EL (cell line): ENCODE measurements at places on chromosomes 3 and 15.

DNA sequence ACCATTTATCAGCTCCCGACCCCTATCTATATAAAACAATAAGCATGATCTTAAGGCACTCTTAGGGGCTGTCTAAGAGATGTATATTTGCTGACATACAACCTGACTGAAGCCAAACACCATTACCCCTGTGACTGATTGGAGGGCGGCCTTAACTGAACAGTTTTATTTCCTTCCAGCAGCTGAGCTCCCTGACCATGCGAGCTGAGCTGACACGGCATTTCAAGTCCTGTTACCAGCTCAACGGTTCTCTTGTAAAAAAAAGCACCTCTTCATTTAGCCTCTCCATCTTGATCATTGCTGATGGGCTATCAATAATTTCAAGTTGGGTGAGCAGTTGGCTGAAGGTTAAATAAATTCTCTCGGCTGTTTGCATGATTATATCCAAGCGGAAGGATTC lies 33.4 kb upstream of the BNIP2 start:
- DNase-seq: no peak

- no peak for DNase-seq
Measured at GRCh38 chr15:73712107-73712506, 27.9 kb downstream of the CD276 start.

DNA sequence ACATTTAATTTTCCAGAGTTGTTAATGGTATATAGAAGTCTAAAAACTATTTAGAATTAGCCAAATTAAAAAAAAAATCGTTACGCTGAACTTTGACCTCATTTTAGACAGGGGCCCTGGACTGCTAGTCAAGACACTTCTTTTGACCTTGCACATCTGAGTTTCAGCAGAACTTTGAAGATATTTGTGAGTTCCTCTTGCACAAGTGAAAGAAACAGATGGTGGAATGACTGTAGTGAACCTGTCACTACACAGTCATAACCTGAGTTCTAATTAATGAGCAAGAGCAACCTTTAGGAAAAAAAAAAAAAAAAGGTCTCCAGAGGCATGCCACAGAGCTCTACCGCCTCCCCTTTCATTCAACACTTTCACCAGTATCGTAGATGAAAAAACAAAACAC lies 5.3 kb downstream of the MYO5C start:
- no peak for DNase-seq

GRCh38 chr3:45872569-45872968 lies 13.8 kb upstream of the CCR9 start:
- no peak for DNase-seq

DNA sequence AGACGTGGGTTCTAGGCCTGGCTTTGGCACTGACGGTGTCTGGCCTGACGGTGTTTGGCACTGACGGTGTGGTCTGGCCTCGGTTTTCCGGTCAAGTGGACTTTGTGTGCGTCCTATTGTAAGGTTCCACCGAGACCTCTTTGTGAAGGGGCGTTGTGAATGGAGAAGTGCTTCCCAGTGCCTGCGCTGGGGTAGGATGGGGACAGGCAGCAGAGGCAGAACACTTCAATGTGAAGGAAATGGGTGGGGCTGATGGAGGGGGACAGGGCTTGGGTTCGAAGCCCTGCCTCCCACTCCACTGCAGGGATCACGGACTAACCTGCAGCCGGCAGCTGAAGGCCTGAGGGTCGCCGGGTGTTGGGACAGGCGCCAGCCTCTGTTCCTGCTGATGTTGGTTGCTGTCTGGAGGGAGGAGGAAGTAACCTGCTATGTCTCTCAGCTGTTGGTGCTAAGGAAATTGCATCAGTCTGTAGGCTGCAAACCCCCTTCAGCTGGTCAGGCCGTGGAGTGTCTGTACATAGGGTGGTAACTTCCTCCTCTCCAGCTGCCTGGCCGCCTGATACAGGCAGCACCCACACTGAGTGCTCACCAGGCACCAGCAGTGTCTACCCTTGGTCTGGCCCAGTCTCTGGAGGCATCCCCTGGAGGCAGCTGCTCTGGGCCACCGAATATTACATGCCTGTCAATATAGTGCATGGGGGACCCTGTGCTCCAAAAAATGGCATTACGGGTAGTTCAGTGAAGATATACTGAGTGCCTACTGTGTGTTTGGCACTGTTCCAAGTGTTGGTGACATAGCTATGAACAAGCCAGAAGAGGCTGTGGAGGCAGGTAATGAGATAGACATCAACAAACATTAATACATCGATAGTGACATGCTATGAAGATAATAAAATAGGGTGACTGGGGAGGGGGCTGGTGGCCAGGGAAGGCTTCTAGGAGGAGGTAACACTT lies 1.1 kb downstream of the TM6SF1 start:
- DNase-seq: peak; percentile 39

- DNase-seq: no peak
Measured at GRCh38 chr3:70532806-70533205, 220.4 kb upstream of the MDFIC2 start.

GRCh38 chr3:156685198-156685597 lies 10.8 kb downstream of the TIPARP start:
- no peak for DNase-seq

DNA sequence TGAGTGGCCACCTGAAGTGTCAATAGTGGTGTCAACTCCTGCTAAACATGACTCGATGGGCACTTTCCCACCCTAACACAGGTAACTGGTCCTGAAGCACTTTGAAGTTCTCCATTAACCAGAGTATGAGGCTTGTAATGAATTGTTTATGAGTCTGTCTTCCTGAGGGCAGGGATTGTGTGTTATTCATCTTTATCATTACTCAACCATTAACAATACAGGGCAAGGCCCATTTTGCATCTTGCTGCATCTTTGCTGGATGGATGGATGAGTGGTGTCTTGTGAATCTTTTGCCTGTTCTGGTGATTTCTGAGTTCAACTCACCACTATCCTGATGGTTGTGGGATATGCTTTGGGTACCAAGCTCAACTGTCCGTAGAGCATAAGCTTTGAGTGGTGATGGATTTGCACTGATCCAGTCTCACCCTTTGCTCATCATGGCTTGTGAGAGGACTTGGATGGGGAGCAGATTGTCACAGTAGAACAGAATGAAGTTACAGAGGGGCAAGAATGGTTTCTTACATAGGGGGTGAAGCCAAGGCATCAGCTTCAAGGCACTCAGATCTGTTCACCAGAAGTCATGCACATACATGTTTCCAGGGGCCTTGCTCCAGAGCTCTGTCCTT lies 22.3 kb upstream of the EPB42 start:
- DNase-seq: no peak

DNA sequence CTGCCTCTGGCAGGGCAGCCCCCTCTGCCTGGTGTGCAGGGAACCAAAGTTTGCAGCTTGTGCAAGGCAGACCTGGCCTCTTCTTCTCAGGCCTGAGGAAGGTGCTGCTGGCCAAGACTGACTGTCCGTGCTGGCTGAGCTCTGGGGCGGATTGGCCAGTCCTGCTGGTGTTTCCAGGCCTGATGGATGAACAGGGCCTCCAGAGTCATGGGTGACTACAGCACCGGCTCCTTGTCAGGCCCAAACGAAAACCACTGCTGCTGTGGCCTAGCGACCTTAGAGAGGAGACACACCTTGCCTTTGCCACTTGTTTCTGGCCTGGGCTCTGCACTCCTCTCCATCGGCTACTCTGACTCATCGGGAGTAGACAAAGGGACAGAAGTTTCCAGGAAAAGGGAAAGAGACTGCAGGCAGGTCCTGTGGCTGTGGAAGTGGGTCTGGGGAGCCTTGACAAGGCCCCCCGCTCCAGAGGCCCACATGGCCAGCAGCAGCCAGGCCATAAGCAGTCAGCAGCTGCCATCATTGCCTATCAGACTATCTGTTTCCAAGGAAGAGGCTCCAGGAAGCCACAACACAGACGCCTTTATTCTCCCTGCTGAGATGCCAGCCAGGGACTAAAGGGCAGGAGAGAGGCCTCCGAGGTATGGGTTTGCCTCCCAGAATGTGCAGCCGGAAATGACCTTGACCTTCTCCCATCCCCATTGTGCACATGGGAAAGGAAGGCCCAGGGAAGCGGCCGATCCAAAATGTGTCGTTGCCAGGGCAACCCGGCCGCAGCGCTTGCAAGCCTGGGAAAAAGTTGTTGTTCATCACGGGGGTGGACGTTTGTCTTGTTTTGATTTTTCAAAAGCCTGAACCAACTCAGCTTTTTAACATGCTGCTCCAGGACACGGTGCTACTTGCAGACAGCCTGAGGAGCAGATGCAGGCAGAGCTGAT lies 160.5 kb downstream of the CHSY1 start:
- DNase-seq: peak; percentile 84

- no peak for DNase-seq
Measured at GRCh38 chr3:30258426-30259392, 347.7 kb upstream of the TGFBR2 start.

DNA sequence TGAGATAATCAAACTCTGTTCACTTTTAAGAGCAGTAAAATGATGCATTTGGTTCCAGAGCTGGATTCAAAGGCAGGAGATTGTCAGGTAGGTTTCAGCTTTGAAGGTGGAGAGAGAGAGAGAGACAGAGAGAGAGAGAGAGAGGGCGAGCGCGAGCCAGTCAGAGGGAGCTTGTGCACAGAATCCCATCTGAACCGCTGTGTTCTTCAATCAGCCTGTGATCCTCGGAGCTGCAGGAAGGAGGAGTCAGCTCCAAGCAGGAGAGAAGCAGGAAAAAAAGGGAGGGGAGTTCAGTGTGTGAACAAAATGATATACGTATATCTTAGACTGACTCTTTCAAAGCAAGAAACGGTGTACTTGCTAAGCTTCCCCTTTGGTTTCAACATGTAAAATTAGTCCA lies at the start of gene GPR149:
TSS of gene GPR149 (minus strand) at position 177 of the 400 bp plus-strand sequence. CDS start 575 bp downstream, outside the sequence.
- DNase-seq: no peak

DNA sequence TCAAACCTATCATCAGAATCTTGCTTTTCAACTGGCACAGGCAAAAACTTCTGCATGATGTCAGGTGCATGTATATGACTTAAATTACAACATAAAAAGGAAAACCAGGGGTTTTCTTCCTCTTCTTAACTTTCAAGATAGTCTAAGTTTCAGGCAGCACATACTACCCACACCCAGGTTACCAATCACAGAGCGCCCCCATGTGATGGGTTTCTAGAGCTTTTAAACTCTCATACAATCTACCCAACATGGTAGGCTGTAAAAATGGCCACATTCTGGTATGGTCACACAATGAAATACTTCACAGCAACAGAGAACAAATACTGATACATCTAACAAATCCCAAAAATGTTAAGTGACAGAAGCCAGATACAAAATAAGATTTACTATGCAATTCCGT lies 7.4 kb downstream of the MESD start:
- no peak for DNase-seq

GRCh38 chr3:15810702-15811101 lies 12.9 kb upstream of the ANKRD28 start:
- no peak for DNase-seq

GRCh38 chr3:45241206-45241605 lies 15.1 kb upstream of the TMEM158 start:
- DNase-seq: no peak

GRCh38 chr3:185760550-185760949 lies 64.3 kb downstream of the IGF2BP2 start:
- DNase-seq: no peak

- no peak for DNase-seq
Measured at GRCh38 chr15:95970326-95970725, 360.2 kb upstream of the NR2F2 start.

- DNase-seq: no peak
Measured at GRCh38 chr3:129349791-129350190, 71.1 kb downstream of the HMCES start.

GRCh38 chr3:164095279-164095678 lies 983.0 kb downstream of the SI start:
- no peak for DNase-seq

DNA sequence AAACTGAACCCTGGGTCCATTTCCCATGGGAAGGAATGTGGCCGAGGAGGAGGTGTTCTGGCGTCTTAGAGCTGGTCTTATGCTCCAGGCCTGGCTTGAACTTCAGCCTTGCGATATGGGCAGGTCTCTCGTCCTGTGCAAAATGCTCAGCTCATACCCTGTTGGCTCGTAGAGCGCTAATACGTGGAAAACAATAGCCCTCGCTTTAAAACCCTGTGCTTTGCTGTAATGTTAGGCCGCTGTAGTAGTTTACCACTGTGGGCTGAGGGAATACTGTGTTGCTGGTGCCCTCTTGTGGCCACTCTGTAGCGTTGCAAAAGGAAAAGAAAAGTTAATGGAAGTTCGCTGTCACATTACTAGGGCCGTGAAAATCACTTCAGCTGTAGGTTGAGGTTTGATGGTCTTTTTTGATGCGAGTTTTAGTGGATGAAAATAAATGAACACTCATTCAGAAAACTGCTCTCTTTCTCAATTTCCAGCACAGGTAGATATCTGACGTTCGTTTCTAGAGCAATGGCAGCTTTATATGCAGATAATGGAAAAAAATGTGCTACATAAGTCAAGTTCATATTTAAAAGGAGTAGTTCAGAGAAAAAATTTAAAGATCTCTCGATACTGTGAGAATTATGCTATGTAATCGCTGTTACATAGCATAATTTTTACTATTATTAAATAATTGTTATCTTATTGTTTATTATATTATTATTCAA lies 92.9 kb downstream of the MCTP2 start:
- DNase-seq: peak; percentile 37

- no peak for DNase-seq
Measured at GRCh38 chr15:100174159-100174903, 167.4 kb downstream of the ADAMTS17 start.

DNA sequence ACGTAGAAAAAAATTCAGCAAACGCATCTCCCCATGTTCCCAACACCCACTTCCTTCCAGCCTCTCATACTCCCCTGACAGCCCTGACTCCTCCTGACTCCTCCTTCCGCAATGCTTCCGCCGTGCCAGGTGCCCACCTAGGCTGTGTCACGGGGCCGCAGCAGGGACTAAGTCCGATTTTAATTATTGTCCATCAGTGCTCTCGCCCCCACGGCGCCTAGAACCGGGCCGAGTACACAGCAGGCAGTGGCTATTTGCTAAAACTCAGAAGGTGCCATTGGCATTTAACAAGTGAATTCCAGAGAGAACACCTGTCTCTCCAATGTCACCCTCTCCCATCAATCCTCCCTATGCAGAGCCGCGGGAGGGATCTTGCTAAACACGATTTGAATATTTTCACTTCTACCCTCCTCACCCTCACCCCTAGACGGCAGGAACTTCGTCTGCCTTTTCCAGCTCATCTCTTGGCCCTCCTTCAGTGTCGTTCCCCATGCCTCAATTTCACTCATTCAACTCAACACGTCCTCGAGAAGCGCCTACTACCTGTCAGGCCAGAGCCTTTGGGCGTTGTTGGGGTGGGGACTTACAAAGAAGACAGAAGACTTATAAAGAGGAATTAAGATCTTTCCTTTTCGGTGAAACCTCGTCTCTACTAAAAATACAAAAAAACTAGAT lies 11.5 kb upstream of the SHF start:
- peak; percentile 29 for DNase-seq

- no peak for DNase-seq
Measured at GRCh38 chr15:83886321-83886720, 232.4 kb downstream of the ADAMTSL3 start.
